HTR-8/SVneo (cell line): ENCODE measurements at places on chromosomes 7 and 10.

- no peak for DNase-seq
Observed at GRCh38 chr10:43237631-43238446, 29.0 kb downstream of the RASGEF1A start.

DNA sequence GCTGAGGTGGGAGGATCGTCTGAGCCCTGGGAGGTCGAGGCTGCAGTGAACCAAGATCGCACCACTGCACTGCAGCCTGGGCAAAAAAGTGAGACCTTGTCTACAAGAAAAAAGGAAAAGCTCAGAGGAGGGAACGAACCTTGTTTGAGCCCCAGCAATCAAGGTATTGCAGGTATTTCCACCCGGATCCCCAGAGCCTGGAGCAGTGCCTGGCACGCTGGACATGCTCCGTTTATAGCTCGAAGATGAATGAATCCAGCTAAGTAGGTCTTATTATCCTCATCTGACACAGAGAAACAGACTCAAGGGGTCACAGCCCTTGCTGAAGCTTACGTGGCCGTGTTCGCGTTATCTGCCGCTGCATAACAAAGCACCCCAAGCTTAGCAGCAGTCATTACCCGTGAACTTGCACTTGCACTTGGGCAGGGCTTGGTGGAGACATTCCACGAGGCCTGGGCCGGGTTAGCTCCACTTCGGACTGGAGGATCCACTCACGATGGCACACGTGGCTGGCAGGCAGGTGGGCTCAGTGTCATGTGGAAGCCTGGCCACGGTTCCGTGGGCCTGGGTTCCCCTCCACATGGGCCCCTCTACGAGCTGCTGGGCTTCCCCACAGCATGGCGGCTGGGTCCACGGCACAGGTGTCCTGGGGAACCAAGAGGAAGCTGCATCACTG lies 3.2 kb upstream of the COX19 start:
- DNase-seq: no peak

DNA sequence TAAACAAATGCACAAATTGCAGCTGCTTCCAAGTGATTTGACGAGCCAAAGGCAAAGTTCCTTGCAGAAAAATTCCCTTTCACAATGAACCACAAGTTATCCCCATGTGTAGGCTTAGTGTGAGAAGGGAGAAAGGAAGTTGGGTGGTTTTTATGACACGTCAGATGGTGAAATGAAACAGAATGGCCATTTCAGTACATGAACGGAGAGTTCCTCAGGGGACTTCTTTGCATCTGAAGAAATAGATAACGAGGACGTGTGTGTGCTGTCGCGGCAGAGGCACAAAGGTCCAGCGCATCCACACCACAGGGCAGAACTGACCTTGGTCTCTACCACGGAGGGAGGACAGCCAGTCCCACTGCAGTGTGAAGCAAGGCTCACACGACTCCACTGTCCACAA lies 135.9 kb downstream of the PAXIP1 start:
- no peak for DNase-seq

- DNase-seq: no peak
Observed at GRCh38 chr10:28954211-28954610, 276.9 kb downstream of the BAMBI start.

DNA sequence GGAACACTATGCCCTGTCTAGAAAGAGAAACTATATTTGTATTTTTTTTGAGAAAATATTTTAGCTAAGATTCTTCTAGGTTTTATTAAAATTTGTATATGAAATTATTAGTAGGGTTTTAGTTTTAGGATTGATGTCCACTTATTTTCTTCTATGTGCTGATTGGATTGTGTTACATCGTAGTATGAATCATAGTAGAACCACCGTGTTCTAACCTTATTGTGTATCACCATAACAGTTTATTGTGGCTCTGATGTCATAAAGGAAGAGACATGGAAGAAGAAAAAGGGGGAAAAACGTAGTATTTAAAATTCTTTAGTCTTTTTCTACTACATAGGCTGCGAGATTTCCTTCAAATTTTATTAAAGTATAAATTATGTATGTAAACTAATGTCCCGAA lies 1.9 kb downstream of the AGBL3 start:
- no peak for DNase-seq

DNA sequence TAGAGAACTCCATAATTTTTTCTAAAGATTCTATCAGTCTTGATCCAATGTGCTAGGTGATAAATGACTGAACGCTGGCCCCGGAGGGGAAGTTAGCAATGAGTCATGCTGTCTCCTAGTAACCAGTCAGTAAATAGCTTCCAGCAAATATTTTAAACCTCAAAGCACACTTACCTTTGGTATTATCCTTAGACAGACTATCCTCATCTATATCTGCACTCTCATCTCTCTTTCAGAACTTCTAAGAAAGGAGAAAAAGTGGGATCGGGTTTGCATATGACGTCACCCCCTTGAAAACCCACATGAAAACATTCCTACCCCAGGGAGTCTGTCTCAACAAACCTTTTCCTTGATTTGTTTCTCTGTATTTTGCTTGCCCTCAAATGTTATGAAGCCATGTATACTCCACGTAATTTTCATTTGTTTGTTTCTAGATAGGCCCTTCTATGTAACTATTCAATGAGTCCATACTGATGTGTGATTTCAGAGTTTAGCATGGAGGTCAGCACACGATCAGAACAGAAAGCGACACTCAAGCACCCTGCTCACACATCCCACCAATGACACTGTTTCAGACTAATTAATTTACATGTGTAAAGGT lies 174.9 kb upstream of the NRP1 start:
- peak; percentile 73 for DNase-seq

DNA sequence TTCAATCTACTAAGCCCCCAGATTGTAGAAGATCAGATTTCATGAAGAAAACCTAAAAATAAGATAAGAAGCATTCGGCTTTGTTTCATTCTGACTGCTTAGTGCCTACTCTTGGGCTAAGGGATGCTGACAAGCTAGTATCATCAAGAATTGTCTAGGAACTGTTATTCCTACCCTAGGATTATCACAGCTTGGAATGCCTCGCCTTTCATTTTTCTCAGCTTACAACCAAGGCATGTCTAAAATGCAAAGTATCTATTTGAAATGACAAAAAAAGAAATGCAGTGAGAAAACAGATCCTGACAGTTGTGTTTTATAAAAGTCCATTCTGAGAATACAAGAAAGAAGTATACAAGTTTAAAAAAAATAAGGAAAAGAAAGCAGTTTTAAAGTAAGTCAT lies 441.0 kb downstream of the KCNMA1 start:
- DNase-seq: no peak
